ENCODE measurements at places on chromosomes 13 and 19. TPM values are rescaled to one million over a fixed set of nuclear protein-coding genes. Genes with fewer than 3 reads are reported as not detected.

The CRB3 gene
- total RNA-seq, result 23.6 TPM

The SPRED3 gene
- total RNA-seq, result 2.1 TPM

The ZNF98 gene
- 1.1 TPM for total RNA-seq

The ZNF841 gene
- 38.7 TPM for total RNA-seq

The RPL18 gene
- total RNA-seq, result 1,575 TPM

The CGB8 gene
- not detected for total RNA-seq

The ZNF708 gene
- 27.0 TPM for total RNA-seq

DNA sequence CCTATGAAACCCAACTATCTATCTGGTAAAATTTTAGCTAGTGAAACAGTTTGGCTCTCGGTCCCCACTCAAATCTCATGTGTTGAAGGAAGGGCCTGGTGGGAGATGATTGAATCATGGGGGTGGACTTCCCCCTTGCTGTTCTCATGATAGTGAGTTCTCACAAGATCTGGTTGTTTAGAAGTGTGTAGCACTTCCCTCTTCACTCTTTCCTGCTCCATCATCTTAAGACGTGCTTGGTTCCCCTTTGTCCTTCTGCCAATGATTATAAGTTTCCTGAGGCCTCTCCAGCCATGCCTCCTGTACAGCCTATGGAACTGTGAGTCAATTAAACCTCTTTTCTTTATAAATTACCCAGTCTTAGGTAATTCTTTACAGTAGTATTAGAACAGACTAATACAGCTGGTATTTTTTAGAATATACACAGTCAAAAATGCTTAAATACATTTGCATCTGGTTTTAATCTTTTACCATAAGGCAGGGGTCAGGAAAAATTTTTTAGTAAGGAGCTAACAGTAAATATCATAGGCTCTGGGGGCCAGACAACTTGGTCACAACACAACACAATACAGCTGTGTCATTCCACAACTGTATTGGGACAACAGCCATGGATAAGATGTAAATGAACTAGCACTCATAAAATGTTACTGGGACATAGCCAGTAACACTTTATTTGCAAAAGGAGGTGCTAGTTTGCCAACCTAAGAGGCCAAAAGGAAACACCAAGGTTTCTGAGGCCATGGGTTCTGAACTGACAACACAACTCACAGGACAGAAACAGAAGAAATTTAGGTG is 24.3 kb downstream of the DZIP1 start:
- DNase-seq, result no peak

GRCh38 chr13:31046711-31047279 is 114.3 kb downstream of the TEX26 start:
- no peak for DNase-seq

GRCh38 chr19:43438291-43439031 is 23.8 kb downstream of the TEX101 start:
- no peak for DNase-seq

- DNase-seq, result no peak
Observed at GRCh38 chr13:31827707-31828106, 88.4 kb downstream of the RXFP2 start.

GRCh38 chr19:45440873-45441654 is 17.3 kb upstream of the ERCC1 start:
- no peak for DNase-seq

GRCh38 chr19:956766-957440 is 27.2 kb upstream of the WDR18 start:
- no peak for DNase-seq

DNA sequence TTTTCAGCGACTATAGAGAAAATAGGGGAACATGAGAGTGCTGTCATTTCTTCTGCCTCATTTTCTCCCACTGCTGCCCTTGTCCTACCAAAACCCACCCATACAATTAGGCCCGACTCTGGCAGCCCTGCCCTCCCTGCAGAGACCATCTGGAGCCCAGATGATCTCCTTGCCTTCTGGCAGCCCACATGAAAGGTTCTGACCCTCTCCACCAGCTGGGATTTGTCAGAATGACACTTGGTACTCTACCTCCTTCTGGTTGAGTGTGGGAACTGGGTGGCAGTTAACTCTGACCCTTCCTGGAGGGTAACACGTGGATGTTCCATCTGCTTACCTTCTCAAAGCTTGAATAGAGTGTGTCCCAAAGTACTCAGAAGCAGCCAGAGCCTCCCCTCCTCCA is 21.0 kb upstream of the SIAH3 start:
- DNase-seq, result no peak

DNA sequence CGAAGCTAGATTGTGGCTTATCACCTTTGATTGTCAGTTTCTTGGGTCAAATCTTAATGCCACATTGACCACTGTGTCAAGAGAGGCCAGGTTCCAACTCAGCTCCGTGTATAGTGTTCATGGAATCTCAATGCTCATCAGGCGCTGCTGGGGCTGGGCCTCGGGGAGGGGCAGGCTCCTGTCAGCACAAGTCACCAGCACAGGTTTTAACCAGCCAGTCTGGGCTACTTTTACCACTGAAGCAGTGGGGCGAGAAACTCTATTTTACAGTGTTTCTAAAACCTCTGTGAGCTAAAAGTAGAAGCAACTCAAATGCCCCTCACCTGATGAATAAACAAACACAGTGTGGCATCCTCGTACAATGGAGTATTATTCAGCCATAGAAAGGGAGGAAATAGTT is 118.7 kb upstream of the GJB6 start:
- DNase-seq, result peak; percentile 61

- no peak for DNase-seq
Observed at GRCh38 chr19:34308381-34309367, 54.3 kb downstream of the GARRE1 start.

- DNase-seq, result no peak
Observed at GRCh38 chr19:17455308-17456123, 5.2 kb downstream of the NXNL1 start.

GRCh38 chr13:80054806-80055205 is 286.1 kb downstream of the SPRY2 start:
- no peak for DNase-seq

GRCh38 chr19:15437355-15438123 is 12.2 kb downstream of the WIZ start:
- no peak for DNase-seq

GRCh38 chr19:57282011-57282643 is 1.8 kb downstream of the ZNF460 start:
- no peak for DNase-seq

All from ureter (tissue), 1 donor.